NCI-H1092 treated with DMSO at 0.1 percent for 48 hours (cell line): ENCODE measurements at places on chromosomes 2 and 18.

- DNase-seq: no peak
These were observed 36.4 kb upstream of the TBR1 start for GRCh38 chr2:161379740-161380139.

- no peak for DNase-seq
These were observed 211.5 kb downstream of the SUCLG1 start for GRCh38 chr2:84247532-84247931.

DNA sequence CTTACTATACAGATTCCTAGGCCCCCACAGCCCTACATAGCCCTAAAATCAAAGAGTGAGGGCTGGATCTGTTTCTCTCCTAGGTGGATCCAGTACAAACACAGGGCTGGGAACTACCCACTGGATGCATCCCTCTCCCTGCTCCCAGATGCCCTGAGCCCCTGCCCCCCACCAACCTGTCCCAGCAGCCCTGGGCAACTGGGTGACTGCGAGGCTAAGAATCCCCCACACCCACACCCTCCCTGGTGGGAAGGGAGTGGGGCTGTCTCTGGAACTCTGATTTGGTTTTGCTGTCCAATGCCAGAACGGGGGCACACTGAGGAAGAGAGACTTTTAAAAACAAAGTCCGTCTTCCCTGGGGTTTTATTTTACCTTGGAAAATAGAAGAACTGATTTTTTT, 113.1 kb downstream of the SMAD7 start:
- DNase-seq: no peak

DNA sequence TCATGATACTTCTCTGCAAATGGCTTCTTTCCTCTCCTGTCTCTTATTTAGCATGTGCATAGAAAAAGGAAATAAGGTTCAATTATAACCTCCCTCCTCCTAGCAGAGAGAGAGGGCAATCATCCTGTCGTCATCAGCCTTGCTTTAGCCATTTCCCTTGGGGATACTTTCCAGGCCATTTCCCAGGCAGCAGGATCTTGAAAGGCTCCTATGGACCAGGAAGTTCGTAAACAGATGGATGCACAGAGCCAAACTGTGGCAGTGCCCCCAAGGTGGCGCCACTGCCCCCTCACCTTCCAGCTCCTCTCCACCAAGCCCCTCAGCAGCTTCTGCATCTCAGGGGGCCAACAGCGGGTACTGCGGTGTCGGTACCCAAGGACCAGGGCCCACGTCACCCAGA, 157.4 kb downstream of the DTNA start:
- DNase-seq: peak; percentile 71

DNA sequence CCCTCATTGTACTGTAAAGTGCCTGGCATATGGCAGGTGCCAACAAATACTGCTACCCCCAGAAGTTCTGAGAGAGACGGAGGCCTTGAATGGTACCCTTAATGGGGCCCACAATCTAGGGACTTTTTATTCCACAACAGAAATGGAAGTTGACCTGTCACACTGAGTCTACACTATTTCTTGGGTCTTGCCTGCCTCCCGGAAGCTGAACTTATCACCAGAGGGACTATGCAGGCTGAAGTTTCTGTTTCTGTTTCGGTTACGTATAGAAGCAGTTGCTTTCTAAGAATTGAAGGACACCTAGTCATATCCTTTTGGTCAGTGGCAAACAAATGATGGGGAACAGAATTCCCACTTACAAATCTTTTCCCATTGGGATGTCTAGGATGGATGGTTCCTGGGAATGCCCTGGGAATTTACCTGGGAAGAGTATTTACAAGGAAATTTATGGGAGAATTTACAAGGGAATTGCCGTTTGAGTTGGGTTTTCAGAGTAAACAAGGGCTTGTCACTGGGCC, 74.2 kb downstream of the HS1BP3 start:
- no peak for DNase-seq

GRCh38 chr18:25164211-25164847, 187.6 kb downstream of the ZNF521 start:
- DNase-seq: no peak

- no peak for DNase-seq
These were observed 57.3 kb upstream of the ALPP start for GRCh38 chr2:232321156-232321816.

DNA sequence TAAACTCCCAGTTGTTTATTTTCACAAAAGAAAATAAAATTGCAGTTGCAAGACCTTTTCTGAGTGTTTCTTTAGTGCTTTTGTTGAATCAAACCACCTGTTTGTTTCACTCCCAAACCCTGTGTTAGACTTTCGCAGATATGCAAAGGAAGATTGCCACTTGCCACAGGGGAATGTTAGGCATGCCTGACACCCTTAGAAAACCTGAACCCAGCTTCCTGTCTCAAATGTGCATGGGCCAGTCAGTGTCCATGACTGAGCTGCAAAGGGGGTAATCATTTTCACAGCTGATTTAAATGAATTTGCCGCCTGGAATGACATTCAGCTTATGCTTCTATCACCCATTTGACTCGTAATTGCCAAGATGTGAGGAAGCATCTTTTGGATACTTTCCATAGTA, 17.5 kb downstream of the TGOLN2 start:
- no peak for DNase-seq

- no peak for DNase-seq
These were observed 17.9 kb downstream of the CDH2 start for GRCh38 chr18:28159055-28159454.

DNA sequence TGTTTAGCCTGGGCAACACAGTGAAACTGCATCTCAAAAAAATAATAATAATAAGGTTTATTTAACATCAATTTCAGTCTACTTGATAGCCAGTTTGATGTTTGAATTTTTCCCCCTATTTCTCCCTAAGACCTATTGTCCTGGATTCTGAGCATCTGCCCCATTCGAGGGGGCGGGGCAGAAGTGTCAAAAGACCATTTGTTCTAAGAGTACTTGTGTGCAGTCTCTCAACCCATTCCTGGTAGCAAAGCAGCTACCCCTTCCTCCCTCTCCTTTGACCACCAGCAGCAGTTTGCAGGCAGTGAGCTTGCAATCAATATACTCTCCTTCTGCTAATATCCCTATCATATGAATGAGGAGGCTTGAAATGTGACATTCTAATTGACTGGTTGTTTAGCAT, 71.9 kb downstream of the VWC2L start:
- no peak for DNase-seq

DNA sequence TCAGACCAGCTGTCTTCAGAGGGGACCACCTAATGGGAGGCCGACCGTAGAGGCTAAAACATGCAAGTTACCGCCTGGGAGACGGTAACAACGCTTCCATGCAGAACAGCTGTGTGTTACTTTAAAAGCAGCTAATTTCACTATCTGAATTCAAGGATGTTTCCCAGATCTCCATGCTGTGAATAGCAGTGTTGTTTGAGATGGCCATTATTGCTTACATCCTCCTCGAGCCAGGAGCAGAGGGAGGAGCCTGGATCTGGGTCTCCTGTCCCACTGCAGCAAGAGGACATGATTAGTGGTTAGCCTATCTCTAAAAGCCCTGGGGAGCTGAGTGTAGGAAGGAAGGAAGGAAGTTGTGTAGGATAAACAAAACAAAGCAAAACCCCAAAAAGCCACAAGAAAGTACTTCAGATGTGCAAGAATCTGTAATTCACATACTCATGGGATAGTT, 50.9 kb downstream of the ACTR2 start:
- no peak for DNase-seq

- no peak for DNase-seq
These were observed 25.1 kb upstream of the PLB1 start for GRCh38 chr2:28470759-28471158.

- no peak for DNase-seq
These were observed 11.0 kb downstream of the SDC1 start for GRCh38 chr2:20213651-20214565.

GRCh38 chr2:98472132-98472650, 27.5 kb downstream of the INPP4A start:
- DNase-seq: no peak

GRCh38 chr18:13280070-13280795, 61.7 kb downstream of the LDLRAD4 start:
- no peak for DNase-seq

DNA sequence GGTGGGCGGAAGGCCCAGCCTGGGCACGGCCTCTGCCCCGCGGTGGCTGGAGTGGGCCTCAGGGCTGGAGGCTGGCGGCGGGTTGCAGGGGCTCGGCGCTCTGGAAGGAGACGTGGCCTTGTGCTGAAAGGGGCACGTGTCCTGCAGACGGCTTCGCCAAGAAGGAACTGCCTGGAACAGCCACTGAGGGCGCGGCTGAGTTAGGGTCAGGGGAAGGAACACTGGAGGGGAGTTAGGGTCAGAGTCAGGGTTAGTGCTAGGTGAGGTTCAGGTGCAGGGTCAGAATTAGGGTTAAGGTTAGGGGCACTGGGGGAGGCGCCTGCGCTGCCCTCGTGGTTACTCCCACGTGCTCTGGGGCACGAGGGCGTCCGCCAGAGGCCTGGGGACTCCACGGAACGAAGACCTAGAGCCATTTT, 933 bp upstream of the ADNP2 start:
- no peak for DNase-seq

DNA sequence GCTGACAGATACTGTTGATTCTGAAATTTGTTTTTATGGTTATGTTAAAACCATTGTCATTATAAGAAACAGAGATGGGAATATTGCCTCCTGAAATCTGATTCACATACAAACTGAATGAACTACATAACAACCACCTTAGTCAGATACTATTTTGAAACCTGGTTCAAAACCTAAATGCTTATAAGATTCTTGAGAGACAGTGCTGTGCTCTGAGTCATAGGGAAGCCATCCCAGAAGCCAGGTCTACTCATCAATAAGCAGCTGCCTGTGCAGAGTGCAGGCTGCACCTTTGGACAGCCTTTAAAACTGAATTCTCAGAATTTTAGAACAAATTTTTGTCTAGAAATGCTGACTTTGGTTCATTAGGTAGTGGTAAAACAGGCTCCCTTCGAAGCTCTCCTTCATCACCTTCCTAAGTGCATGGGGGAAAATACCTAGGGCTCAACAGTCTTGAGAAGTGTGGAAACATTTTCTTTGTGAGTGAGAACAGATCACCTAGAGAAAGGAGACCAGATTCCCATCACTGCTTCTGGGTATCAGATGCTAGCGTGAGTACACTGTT, at the start of gene SERPINB7:
TSS of gene SERPINB7 (plus strand) at position 253 of the 565 bp plus-strand sequence. CDS start 6,955 bp downstream, outside the sequence.
- no peak for DNase-seq

- DNase-seq: no peak
These were observed 1207.3 kb downstream of the DPP10 start for GRCh38 chr2:115649731-115650130.

- DNase-seq: no peak
These were observed 58.7 kb upstream of the ACTR3 start for GRCh38 chr2:113831161-113831560.

GRCh38 chr18:57803103-57803969, at the start of gene ATP8B1:
Gene ATP8B1 (minus strand): TSS chr18:57803315. CDS start chr18:57731807, 71,508 bp downstream.
- DNase-seq: peak; percentile 45

DNA sequence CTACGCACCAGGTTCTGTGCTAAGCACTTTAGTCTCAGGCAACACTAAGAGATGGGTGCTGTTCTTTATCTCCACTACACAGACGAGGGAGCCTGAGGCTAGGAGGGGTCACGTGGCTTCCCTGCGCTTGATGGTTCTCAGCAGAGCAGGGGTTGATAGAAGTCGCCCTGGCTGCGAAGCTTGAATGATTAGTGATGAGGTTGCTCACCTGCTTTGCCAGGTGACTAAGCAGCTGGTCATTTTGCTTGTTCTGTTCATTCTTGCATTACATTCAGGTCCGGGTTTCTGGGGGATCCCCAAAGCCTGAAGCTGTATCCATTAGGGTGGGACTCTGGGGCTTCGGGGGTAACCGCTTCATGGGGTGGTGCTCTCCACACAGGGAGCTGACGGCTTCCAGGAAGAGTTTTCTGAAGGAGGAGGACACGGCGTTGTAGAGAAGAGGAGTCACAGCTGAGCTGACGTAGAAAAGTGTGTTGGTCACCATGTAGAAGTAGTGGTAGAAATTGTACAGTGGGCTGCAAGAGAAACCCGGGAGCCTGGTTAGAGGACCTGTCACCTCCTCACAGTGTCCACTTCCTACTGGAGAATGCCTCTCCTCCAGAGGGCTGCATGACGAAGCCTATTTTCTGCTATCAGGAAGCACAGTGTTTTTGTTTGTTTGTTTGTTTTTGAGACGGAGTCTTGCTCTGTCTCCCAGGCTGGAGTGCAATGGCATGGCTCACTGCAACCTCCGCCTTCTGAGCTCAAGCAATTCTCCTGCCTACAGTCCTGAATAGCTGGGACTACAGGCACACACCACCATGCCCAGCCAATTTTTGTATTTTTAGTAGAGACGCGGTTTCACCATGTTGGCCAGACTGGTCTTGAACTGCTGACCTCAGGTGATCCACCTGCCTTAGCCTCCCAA, 11.5 kb downstream of the NTSR2 start:
- DNase-seq: no peak

DNA sequence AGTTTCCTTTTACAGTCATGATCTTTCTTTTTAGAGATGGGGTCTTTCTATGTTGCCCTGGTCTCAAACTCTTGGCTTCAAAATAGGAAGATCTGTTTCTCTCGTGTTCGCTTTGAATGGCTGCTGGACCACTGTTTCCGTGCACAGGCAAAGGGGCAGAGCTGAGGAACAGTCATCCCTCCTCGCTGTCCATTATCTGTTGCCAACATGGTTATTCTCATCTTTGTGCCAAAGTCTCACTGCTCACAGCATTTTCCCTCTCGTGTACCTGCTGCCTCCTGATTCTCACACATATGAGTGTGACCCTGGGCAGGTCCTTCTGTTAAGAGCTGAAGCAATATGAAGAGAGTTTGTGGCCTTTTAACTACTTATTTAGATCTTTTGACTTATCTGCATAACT, 28.0 kb upstream of the CCNYL1 start:
- DNase-seq: no peak

DNA sequence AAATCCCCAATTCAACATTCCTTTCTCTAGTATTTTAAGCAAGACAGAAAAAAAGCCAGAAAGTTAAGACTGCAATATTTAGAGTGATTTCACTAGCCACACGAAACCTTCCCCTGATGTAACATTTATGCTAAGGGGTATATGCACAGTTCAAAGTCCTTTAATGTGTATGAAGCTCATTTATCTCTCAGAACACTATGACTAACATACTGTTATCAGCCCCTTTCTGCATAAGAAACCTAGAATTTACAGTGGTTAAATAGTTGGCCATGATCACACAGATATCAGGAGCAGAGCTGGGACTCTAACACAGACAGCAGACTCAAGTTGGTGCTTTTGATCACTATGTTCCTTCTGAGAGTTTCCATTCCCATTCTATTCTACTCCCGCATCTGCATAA, 185.5 kb downstream of the CDH2 start:
- DNase-seq: no peak

DNA sequence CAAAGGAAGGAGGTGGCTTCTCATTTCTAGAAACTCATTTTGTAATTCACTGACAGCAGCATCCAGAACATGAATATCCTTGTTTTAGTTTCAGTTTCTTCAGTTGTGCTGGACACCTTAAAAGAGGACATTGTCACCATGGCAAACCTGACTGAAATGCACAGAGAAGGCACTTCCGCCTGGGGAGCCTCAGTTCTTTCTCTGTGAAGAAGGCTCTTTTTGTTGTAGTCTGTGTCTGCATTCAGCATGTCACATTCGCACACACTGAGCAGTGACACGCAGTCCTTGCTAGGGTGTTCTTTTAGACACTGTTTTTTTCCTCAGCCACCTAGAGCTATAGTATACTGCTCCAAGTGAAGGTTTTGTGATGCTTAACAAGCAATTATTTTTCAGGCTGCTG, 9.5 kb upstream of the RPRM start:
- no peak for DNase-seq

- DNase-seq: no peak
These were observed 9.9 kb downstream of the PLEKHM3 start for GRCh38 chr2:208015475-208015874.
